ENCODE measurements at places on chromosomes 12 and 14.

DNA sequence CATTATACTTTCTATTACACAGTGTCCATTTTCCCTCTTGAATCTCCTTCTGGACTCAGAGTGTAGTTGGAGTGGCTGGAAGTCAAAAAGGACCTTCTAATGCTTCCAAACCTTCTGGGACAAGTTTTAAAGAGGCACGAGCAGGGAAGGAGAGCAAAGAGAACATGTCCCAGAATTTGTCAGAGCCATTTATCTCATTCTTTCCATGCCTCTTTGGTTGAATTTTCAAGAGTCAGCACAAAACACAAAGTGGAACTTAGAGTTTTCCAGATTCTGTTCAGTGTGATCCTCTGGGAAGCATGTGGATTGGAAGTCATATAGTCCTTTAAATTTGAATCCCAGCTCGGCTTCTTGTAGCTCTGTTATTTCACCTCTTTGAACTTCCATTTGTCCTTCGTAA lies 138.2 kb upstream of the PWP1 start:
- no peak for DNase-seq

GRCh38 chr12:130863298-130863697 lies 8.6 kb upstream of the RAN start:
- no peak for DNase-seq

DNA sequence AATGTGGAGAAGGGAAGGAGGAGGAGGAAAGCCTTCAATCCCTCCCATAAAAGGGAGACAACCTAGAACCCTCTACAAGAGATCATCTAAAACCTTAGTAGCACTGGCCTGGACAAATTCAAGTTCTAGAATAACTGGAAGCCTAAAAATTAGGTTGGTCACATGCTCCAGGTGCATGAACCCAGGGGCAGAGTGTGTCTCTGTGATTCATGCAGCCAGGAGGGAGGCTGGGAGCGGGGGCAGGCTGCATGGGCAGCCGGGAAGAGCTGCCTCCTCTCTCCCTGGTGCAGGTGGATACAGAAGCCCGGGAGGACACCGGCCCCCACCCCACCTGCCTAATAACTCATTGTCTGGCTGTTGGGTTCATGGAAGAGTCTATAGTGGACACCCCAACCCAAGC lies 38.6 kb downstream of the CCDC85C start:
- no peak for DNase-seq

- no peak for DNase-seq
Measured at GRCh38 chr12:2035431-2036055, 17.2 kb upstream of the CACNA1C start.

DNA sequence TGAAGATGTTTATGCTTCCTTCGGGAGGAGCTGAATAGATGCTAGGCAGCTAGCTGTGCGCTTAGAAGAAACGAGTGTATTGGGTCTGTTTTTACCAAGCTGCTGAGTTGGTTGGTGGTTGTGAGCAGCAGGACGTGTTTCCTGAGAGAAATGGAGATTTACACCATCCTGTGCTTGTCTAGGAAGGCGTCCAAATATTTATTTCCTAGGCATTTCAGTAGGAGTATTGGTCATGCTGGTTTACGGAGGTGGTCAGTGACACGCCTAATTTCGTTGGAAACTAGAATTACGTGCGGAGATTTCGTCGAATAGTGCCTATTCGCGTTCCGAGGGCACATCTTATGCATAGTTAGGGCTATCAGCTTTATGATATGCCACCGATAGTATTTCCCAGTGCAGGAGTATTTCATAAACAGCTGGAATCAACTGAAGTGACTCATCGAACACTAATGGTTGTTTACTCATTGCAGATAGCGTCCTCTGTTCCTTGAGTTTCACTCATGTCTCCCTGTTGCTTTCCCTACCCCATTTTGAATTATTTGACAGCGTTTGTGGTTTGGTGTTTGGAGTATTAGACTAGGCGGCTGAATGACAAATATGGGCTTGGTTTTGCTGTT lies 780 bp downstream of the TBC1D15 start:
- peak; percentile 22 for DNase-seq

DNA sequence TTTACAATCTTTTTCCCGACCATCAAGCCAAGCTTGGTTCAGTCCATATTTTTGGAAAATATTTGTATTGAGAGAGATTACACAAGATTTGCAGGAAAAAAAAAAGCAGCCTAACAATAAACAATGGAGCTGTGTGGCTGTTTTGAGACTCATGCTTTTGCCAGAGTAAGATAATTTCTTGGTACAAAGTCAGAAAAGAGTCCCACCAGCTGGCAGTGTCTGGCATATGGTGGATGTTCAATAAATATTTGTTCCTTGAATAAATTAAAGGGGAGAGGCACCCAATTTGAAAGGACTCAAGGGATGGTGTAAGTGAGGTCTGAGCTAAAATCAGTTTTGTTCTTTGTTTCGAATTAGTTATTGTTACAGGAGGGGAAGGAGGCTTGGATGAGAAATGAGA lies 78.1 kb upstream of the RPH3A start:
- DNase-seq, result no peak

All from femur (tissue), 1 donor.